ENCODE measurements at places on chromosomes 3 and 15.

DNA sequence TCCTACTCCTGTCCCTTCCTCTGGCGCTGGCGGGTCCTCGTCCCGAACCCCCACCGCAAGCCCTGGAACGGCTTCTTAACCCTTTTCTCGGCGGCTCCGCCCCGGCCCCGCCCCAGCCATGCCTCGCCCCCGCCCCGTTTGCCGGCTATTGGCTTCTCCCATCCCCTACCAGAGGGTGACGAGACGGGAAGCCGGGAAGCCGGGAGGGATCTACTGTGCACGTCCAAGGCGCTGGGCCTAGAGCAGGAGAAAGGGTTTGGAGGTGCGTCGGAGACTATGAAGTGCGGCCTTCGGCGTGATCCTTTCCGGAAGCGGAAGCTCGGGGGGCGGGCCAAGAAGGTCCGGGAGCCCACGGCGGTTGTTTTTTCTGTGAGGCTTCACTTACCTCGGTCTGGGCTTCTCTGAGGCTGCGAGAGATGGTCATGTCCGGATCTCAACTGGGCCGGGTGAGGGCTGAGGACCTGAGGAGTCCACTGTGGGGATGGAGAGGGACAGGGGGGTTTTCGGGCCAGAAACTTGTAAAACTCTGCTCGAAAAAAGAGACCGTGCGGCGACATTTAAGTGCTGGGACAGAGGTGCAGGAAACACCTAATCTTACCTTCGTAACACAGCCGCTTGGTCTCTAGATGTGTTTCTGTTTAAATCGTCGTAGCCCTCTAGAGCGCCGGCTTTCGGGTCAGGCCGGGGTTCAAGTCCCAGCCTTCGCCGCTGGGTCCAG lies 21.4 kb downstream of the ROPN1B start:
- peak; percentile 89 for DNase-seq

DNA sequence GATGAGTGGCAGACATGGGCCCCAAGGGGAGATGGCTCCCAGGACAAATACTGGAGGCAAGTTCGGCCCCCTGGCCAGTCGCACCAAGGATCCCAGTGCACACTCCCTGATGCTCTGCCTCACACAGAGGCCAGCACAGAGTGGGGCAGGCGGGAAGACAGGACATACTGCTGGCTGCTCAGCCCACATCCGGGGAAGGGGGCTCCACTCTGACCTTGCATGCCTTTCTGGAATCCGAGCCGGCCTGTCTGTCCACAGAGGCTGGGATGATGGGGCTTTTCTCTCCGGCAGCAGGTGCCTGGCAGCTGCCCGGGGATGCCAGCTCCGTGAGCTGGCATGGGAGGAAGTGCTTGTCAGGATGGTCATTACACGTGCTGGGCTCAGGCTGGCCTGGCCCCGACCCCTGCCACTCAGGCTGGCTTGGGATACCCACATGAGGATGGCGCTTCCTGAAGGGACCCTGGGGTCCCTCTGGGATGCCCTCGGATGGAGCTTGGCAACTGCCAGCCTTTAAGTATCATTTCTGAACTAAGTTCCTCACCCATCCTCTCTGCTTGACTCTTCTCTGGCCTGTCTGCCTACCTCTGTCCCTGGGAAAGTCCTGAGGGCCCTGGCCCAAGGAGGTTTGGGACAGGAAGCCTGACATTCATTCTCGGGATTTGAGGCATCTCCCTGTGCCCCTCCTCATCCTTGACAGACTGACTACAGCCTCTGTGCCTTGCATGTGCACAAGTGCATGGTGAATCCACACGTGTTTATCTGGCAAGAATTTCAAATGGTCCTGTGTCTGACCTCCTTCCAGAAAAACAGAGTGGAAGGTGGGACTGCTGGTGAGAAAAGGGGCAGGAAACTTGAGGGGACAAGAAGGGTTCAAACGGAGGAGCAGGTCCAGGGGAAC lies 46.5 kb downstream of the EXOG start:
- peak; percentile 16 for DNase-seq

- DNase-seq, result no peak
Measured at GRCh38 chr15:69947394-69947793, 150.3 kb downstream of the TLE3 start.

DNA sequence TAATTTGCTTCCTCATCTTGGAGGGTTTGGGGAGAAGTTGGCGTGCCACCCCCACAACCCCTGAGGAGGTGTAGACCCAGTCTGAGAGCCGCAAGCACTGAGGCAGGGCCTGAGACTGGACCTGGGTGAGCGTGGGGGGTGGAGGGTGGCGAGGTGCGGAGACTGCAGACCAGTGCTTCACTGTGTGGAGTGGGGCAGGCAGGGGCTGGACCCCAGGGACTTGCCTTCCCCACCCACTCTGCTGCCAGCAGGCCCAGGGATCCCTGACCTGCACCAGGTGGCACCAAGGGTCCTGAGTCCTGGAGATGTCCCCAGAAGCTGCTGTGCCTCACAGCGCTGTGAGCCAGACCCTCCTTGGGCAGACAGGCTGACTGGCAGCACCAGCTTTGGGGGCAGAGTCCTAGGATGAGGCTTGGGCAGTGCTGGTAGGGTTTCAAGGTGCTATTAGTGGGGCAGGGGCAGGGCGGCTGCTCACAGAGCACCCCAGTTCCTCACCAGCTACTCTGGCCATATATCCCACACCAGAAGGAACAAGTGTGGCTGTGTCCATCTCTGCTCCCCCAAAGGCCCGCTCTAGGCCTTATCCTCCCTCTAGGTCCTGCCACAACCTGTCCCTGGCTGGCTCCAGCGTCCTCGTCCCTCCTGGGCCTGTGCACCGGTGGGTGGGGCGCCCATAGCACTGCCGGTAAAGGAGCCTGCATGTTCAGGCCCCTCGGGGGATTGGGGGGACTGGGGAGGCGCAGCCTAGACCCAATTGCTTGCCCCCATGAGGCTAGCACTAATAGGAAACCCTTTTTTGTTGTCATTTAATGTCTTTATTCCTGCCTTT lies 11.8 kb downstream of the ZBTB47 start:
- DNase-seq, result no peak

- DNase-seq, result peak; percentile 89
Measured at GRCh38 chr3:11568503-11569155, 75.1 kb downstream of the VGLL4 start.

- no peak for DNase-seq
Measured at GRCh38 chr3:150419076-150419868, 11.2 kb downstream of the TSC22D2 start.

GRCh38 chr15:42919308-42919707 lies 1.3 kb downstream of the TTBK2 start:
- no peak for DNase-seq

GRCh38 chr3:83002869-83003445 lies 1241.5 kb upstream of the GBE1 start:
- DNase-seq, result no peak

- DNase-seq, result no peak
Measured at GRCh38 chr15:87689716-87690115, 566.8 kb downstream of the NTRK3 start.

GRCh38 chr3:129442486-129442885 lies 2.5 kb downstream of the IFT122 start:
- DNase-seq, result no peak

GRCh38 chr3:153714016-153714415 lies 407.2 kb upstream of the ARHGEF26 start:
- no peak for DNase-seq

DNA sequence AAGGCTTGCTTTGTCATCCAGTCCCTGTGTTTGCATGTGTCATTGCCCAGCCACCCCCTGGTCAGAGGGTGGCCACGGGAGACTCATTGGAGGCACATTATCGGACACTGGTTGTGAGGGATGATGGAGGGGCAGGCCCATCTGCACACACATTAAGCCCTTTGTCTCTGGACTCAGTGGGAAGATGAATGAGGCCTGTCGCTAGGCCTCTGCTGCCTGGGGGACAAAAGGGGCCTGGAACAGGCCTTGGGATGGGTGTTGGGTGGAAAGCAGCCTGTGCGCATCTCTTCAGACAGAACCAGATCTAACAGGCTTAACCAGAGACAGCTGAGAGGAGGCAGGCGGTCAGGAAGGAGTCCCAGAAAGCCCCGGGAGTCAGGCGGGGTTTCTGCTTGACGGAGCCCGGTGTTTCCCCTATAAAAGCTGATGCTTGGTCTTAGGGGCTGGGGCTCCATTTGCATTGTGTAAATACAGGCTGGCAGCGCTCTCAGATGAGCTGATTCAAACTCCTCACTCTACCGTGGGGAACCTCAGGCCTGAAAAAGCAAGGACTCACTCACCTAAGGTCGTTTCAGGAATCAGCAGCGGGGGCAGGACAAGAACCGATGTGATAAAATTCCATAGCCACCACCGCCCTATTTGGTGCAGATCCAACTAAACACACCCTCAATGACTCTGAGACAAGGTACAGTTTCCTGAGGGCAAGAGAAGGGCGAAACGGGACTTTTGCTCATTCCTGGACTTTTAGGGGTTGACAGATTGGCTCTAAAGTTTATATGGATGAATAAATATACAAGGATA lies 17.1 kb upstream of the SKIC8 start:
- no peak for DNase-seq

DNA sequence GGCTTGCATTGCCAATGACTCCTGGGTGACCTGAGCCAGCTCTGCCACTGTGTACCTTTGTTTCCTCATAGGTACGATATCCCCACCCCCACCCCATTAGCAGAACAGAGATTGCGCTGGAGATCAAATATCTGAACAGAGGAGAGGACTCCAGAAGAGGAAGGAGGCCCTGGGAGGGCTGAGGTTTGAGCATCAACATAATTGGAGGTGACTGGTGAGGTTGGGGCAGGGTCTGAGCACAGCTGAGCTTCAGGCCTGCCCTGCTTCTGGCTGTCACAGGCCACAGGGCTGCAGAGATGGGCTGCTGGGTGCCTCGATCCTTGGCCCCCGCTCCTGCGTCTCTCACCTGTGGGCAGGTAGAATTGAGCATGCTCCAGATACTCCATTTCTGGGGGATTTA lies 21.3 kb upstream of the CACNA2D2 start:
- no peak for DNase-seq

DNA sequence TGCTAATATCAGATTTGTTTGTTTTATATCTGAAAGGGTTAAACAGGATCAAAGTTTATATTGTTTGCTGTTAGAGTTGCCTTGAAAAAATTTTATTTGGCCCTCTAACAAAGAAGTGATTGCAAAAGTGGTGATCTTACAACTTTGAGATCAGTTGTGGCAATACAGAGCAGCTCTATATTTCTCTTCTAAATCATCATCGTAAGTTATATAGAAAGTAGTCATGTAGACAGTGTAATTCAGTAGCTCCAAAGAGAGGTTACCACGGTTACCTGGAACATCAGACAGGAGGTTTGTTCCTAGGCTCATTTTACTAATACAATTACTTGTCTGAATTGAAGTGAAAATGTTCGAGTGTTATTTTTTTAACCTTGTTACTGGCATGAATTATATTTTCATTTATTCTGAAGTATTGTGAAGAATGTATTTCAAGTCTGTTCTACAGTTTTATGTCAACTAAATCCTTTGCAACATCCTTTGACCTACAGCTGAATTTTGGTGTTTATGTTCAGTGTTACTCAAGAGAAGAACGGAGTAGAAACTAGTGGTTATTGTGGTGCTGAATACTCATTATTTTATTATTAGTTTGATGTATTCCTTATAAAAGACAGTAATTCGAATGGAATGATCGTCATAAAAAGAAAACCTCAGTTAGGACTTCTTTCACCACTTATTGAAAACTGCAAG lies 214.2 kb downstream of the NAALADL2 start:
- no peak for DNase-seq

- no peak for DNase-seq
Measured at GRCh38 chr15:39613271-39613670, 32.4 kb downstream of the THBS1 start.

DNA sequence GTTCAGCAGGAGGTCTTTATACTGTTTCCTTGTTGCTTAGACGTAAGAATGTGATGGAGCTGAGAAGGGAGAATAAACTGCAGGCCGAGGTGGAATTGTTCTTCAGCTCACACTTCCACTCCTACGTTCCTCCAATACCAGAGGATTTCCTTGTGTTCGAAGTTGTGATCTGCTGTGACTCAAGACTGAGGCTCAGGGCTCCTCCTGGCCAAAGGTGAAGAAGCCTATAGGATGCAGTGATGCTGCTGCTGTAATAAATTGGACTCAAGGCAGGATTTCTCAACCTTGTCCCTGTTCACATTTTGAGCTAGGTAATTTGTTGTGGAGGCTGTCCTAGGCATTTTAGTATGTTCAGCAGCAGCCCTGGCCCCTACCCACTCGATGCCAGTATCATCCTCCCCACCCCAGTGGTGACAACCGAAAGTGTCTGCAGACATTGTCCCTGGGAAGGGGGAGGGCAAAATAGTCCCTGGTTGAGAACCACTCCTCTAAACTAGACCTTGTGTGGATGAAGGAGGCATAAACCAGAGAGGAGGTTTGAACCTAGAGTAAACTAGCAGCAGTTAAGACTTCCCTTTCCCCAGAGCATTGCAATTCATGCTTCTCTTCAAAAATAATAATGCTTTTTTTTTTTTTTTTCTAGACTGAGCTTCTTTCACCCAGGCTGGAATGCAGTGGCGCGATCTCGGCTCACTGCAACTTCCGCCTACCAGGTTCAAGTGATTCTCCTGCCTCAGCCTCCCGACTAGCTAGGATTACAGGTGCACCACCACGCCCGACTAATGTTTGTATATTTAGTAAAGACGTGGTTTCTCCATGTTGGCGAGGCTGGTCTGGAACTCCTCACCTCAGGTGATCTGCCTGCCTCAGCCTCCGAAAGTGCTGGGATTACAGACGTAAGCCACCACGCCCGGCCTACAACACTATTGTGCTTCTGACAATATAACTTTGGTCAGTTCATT lies 11.1 kb downstream of the RAP2B start:
- no peak for DNase-seq

DNA sequence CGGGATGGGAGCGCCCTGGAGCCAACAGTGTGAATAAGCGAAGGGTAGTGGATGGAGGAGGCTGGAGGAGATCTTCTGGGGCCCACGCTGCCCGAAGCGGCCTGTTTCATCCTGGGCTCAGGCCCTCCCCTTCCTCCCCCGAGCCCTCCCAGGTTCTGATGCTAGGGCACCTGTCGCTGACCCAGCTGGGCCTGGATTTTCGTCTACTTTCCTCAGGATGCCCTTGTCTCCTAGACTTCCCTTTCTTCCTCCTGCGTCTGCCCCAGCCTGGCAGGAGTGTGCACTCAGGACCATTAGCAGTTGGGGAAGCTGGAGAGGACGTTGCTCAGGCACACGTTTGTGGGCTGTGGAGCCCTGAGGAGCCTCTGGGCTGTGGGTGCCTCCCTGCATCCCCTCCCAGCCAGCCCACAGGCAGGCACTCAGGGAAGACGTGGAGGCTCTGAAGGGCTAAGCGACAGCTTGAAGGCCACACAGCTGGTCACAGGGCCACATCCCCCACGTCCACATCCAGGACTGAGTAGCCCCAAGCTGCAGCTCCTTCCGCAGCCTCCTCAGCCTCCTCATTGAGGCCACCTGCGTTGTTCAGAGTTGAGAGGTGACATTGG lies 23.9 kb upstream of the PIGZ start:
- DNase-seq, result no peak

- DNase-seq, result no peak
Measured at GRCh38 chr3:9347887-9348286, 15.0 kb upstream of the THUMPD3 start.

DNA sequence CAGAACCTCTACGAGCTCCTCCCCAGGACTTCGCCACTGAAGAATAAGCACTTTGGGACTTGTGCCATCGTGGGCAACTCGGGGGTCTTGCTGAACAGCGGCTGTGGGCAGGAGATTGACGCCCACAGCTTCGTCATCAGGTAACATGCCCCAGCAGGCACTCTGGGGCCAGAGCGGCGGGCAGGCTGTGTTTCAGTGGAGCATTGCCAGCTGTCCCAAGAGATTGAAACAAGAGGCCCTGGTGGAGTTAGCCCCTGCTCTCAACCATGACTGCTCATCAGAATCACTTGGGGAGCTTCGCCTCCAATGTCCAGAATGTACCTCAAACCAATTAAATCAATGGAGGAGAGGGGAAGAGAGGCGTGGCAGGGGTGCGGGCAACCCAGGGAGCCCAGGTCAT lies 44.8 kb downstream of the ST8SIA2 start:
- DNase-seq, result no peak
